ENCODE measurements at places on chromosomes 2 and 18. TPM values are rescaled to one million over a fixed set of nuclear protein-coding genes. Genes with fewer than 3 reads are reported as not detected.

GRCh38 chr18:75246721-75247610 lies 36.4 kb downstream of the TSHZ1 start:
- no peak for DNase-seq

- no peak for DNase-seq
Observed at GRCh38 chr2:43778233-43778632, 4.4 kb downstream of the DYNC2LI1 start.

GRCh38 chr2:96304606-96305005 lies 740 bp downstream of the SNRNP200 start:
- DNase-seq = no peak

DNA sequence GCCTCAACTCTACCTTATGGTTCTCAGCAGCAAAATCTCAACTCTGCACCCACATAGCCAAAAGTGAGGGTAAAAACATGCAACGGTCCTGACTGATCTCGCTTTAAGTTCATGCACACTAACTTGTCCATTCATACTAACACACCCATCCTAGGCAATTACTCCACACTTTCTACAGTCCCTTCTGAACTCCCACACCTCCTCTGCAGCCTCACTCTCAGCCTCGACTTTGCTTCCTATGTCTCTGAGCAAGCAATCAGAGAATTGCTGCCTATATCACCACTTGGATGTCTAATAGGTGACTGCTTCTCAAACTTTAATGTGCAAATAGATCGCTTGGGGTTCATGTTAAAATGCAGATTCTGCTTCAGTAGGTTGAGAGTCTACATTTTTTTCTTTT lies 7.8 kb upstream of the TMBIM1 start:
- DNase-seq = no peak

DNA sequence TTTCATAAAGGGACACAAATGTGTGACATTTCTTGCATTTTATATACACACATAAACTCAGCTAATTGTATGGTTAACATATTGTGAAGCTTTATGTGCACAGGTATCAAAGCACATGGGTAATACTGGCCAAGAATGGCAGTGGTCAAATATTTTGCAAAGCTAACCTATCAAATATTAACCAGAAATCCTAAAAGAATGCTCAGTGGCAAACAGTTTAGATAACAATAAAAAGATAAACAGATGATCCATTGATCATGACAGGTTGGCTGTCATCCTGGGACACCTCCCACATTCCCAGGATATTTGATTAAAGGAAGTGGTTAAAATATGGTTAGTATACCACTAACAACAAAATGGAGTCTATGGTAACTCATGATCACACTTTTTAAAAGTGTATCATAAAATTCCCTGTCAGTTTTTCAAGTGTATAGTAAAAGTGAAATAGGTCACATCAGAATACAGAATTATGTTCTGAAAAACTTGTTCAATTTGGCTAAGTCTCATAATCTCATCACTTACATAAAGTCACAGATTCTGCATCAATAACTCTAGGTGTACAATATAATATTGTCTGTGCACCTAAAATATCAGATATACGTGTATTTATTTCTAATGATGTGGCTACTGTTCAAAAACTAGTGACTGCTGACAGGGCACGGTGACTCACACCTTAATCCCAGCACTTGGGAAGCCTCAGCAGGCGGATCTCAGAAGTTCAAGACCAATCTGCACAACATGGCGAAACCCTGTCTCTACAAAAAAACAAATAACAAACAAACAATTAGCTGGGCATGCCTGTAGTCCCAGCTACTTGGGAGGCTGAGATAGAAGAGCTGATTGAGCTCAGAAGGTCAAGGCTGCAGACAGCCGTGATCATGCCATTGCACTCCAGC lies 48.9 kb downstream of the CDH2 start:
- DNase-seq = no peak

DNA sequence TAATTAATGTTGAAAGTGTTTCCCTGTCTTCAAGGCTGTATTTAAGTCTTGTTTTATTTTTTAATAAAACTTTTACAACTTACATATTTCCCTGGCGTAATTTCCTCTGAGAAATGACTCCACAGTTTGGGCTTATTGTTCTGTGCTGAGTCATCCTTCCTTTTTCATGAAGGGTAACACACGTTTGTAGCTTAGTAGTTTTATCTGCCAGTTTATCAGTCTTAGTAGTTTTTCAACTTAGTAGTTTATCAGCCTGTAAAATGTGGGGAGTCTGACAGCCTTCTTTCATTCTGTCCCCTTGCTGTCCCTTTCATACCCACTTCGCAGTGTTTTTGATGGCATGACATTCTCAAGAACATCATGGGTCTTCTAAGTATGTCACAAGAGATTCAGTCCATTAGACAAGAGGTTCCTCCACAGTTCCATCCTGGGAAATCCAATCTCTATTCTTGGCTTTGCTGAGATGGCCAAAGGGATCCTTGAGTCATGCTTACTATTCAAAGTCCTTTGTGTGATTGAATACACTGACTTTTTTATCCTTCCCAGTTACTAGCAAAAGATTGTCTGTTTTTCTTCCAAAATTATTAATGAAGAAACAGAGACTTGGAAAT lies 60.0 kb upstream of the SGPP2 start:
- no peak for DNase-seq

DNA sequence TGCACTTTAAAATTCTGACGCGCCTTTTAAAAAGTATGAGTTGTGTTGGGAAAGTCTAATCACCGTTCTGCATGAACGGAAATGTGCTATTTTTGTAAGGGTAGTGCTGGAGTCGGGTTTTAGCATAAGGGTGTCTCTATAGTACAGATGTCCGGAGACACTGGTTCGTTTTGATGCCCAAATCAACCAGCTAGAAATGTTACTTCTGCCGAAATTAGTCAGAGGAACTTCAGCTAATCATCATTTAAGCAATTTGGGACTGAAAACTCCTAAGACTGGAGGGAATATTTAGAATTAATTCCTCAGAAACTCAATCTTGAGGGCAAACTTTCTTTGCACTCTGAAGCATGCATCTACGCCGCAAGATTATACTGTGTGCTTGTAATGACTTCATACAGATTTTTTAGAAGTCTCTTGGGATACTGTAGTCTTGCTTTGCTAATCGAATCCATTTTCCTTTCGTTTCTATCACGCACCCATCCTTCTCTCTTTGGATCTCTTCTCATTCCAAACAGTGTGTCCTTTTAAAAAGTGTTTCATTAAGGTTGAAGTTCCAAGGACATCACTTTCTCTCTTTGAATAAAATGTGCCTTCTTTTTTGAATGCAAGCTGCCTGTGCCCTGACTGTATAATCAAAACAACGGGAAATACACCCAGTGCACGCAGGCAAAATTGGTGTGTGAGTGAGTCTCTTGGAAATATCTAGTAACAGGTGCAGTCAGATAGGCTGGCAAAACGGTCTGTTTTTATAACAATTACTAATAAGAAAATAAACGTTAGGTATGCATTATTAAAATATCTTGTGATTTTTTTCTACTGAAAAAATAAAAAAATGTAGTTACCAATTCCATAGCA lies 270.9 kb upstream of the TCF4 start:
- DNase-seq = no peak

DNA sequence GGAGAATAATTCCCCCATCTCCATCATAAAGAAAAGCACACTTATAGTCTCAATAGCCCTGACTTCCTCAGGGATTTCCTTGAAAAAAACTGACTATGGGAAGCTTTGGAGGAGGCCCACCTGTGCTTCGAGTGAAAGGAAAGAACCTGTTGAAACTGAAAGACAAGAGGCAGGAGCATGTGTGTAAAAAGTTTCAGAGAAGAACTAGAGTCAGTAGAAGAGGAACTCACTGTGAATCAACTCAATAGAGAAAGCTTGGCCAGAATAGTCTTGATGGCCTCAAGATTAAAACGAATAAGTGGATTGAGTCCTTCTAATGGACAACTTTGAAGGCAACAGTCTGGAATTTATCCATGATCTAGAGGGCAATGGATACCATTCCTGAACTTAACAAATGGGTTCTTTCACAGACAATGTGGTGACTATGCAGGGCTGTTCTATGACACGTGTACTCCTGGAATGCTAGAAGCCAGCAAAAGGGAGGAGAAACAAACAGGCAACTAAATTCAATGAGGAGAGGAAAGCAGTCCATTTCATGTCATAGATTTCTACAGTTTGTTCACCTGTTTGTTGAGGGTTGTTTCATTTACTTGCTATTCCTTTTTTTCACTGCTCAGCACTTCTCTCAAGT lies 442.3 kb downstream of the GRB14 start:
- DNase-seq = no peak

DNA sequence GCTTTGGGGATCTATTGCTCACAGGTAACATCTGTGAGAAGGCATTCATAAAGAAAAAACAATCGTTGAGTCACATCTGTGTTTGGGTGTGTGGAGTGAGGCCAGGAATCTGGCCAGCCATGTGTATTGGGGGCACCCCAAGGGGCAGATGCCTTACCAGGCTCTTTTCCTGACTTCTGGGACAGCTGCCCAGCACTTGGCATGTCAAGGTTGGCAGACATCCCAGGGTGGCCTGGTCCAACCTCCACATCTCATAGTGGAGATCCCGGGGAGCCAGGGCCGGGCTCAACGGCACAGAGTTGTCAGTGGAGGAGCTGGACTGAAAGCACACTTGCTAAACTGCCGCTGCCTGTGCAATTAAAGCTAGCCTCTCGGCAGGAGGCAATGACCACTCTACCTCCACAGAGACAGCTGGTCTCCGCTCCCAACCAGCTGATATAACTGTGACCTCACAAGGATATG lies 75.3 kb upstream of the MGAT4A start:
- DNase-seq = no peak

- no peak for DNase-seq
Observed at GRCh38 chr2:99607454-99607853, 117.6 kb upstream of the REV1 start.

DNA sequence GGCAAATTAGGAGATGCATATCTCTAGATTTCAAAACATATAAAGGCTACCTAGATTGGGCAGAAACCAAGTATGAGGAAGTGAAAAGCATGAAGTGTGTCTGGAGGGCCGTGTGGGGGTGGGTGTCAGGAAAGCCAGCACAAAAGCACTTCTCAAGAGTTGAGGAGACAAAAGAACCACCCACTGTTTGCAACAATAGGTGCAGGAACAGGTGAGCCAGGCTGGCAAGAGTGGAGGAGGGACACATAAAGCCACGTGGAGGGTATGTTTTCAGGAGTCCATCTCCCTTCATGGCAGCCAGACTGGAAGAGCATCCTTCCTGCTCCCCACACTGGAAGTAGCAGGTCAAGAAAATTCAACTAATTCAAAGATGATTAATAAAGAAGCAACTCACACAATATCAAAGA lies 96.4 kb downstream of the CERS6 start:
- DNase-seq = no peak

DNA sequence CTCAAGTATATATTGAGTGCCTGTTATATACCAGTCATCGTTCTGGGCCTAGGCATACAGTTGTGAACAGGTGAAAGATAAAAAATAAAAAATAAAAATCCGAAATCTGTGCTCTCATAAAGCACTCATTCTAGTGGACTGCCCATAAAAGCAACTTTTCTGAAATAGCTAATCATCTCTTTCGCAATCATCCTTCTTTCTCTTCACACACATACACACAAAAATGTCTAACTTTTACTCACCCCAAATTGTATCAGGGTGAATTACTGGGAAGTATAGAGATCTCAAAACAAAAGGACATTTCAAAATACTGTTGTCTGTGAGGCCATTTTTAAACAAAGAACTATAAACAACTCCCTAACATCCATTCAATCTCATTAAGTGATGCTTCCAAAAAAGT lies 29.6 kb upstream of the ORC2 start:
- no peak for DNase-seq

GRCh38 chr2:96273763-96274162 lies 7.7 kb downstream of the CIAO1 start:
- no peak for DNase-seq

CCDC102B gene
- 8.8 TPM for polyA plus RNA-seq

OSBPL1A gene
- 58.0 TPM for polyA plus RNA-seq

FABP1 gene
- 21.2 TPM for polyA plus RNA-seq

PROKR1 gene
- 0.40 TPM for polyA plus RNA-seq

FZD7 gene
- 64.1 TPM for polyA plus RNA-seq

FBXO36 gene
- 7.6 TPM for polyA plus RNA-seq

DCDC2C gene
- polyA plus RNA-seq = 0.65 TPM

TRABD2A gene
- polyA plus RNA-seq = 0.96 TPM

AQP12B gene
- 0.35 TPM for polyA plus RNA-seq

All from left kidney (tissue), 8 donors.